ENCODE measurements at places on chromosomes 12 and 14.

DNA sequence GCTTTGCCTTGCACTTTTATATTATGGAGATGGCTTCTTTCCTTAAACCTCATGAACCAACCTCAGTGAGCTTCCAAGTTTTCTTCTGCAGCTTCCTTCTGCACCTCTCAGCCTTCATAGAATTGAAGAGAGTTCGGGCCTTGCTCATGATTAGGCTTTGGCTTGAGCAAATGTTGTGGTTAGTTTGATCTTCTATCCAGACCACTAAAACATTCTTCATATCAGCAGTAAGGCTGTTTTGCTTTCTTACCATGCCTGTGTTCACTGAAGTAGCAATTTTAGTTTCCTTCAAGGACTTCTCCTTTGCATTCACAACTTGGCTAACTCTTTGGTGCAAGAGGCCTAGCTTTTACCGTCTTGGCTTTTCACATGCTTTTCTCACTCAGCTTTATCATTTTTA lies 125.4 kb downstream of the SNAPC1 start:
- DNase-seq: no peak

- DNase-seq: no peak
Observed at GRCh38 chr14:103676881-103677675, 38.2 kb downstream of the XRCC3 start.

DNA sequence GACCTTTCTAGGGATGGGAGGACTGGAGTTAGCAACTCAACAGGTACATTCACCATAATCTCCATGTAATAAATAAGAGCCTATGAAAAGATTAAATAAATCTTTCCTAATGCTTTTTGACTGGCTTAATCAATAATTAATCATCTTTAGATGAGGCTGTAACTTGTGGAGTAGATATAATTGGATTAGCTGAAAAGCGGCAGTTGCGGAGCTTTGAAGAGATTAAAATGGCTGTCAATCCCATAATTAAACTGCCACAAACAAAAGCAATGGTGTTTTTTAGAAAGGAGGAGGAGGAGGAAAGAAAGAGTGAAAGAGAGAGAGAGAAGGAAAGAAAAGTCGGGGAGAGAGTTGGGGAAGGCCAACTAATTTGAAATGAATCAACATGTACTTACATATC lies 70.7 kb upstream of the TMEM263 start:
- no peak for DNase-seq

DNA sequence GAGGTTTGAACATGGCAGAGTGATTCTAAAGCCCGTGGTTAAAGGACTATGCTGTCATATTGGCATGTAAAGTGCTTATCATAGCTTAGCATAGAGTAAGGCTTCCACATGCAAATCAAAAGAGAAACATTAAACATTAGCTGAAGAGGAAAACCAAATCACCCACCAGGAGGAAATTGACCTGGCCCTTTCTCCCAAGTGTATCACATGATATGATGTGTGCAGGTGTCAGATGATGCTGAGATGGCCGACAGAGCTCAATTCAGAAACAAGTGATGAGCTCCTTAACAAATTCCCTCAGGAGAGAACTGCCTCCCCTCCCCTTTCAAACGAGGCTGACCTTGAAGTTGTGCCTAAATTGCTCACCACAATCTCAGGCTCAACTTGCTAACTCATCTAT lies 217.1 kb upstream of the BTG1 start:
- DNase-seq: no peak

DNA sequence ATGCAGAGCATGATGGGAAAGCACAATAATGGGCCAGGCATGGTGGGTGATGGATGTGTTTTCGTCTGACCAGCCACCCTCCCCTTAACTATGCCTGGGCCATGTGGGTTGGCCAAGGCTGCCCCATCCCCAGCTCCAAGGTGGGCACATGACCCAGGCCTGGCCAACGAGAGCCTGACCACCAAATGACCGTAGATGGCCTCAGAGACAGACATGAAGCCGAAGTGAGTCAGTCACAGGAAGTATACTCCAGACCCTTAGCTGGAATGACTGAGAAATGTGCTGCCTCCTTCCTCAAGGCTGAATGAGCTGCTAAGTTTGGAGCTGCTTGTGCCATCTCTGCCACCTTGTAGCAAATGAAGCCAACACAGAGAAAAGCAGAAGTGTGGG lies 233.6 kb downstream of the BCL11B start:
- DNase-seq: peak; percentile 4
